Amniotic epithelial cell (primary cell): ENCODE measurements at places on chromosomes 5 and 9.

- DNase-seq = no peak
Measured at GRCh38 chr9:124770359-124771020, 621 bp downstream of the NR6A1 start.

- DNase-seq = peak; percentile 77
Measured at GRCh38 chr9:693201-694091, 148.1 kb upstream of the DMRT1 start.

DNA sequence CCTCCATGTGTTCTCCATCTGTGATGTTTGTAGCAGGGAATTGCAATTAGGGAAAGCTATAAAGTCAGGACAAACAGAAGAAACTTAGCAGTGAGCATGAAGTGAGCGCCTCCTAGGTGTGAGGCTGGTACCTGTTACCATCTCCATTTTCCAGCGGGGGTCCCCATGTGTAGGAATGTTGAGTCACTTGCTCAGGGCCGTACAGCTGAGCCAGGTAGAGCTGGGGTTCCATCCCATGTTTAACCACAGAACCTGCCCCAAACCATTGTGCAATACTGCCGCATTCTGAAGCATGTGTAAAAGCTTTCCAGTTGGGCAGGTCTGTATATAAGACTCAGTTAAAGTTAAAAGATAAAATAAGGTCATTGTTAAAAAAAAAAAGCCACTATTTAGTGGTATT is 62.7 kb downstream of the NDFIP1 start:
- DNase-seq = no peak

- peak; percentile 16 for DNase-seq
Measured at GRCh38 chr5:129905473-129906176, 1.4 kb downstream of the CHSY3 start.

DNA sequence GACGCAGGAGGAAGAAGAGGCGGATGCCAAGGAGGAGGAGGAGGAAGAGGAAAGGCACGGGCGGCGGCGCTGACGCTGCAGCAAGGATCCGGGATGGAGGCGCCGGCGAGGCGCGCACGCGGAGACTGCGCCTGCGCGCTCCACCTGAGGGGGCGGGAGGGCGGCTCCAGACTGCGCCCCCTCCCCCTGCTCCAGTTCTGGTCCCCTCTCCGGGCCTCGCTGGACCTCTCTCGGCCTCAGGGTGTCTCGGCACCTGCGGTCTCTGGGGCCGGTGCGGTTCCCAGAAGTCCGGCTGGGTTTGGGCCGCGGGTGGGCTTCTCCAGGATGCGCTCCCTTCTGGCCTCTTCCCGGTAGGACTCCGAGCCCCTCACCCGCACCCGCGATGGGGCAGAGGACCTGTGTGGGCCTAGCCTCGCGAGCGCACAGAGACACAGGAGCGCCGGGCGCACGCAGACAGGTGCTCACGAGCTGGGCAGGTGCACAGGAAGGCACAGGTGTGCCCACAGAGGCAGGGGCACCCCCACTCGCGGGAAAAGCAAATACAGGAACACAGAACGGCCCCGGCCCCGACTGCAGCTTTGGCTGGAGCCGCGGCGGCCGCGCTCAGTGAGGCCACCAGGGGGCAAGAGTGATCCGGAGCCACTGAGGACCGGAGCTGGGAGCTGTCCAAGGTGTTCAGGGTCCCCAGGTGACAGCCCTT is at the start of gene NPDC1:
TSS of gene NPDC1 (minus strand) at position 90 of the 700 bp plus-strand sequence. CDS start 188 bp downstream, outside the sequence.
- peak; percentile 56 for DNase-seq

DNA sequence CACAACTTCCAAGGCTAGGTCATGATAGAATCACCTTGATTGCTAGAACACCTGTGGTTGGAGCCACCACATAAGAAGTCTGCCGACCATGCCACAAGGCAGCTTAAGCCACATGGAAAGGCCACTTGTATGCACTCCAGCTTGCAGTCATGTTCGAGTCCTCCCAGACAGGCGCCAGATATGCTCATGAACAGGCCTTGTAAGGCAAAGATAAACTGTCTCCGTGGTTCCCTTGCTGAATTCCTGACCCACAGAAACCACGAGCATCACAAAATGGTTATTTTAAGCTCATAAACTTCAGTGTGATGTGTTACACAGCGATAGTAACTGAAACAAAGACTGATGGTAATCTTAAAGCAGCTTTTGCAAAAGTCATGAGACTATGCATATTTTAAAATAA is 188.4 kb upstream of the DAPK1 start:
- DNase-seq = peak; percentile 80

DNA sequence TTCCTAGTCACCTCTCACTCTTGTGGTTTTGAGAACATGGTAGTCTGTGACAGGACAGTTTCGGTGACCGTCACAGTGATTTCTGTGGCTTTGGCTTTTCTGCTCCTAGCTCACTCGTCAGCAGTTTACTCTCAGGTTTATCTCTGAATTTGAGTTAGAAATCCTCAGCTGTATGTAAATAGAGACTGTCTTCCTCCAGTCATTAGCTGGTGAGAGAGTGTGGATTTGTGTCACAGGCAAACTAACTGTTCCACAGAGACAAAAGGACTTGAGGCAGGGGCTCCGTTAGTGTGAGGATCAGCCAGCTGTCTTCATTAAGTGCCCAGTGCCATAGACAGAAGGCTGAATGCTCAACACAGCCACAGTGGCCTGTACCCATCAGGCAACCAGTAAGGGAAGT is 131.4 kb downstream of the CD180 start:
- no peak for DNase-seq

- DNase-seq = peak; percentile 84
Measured at GRCh38 chr5:132428484-132429462, 59.3 kb downstream of the SLC22A5 start.

DNA sequence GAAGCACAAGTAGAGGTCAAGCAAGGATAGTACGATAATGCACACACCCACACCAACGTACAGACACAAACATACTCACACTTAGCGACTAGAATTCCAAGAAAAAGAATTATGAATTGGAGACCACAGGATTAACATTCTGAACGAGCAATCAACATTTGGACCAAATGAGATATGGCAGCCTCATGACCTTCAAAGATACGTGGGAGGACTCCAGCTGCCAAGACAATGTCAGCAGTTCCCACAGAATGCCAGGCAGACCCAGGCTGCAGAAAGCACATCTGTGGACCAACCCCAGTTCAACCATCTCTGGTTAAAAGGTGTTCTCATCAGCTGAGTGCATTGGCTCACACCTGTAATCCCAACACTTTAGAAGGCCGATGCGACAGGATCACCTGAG is 187.6 kb upstream of the GRAMD2B start:
- peak; percentile 9 for DNase-seq

- no peak for DNase-seq
Measured at GRCh38 chr5:157592594-157592993, 17.0 kb upstream of the ADAM19 start.

DNA sequence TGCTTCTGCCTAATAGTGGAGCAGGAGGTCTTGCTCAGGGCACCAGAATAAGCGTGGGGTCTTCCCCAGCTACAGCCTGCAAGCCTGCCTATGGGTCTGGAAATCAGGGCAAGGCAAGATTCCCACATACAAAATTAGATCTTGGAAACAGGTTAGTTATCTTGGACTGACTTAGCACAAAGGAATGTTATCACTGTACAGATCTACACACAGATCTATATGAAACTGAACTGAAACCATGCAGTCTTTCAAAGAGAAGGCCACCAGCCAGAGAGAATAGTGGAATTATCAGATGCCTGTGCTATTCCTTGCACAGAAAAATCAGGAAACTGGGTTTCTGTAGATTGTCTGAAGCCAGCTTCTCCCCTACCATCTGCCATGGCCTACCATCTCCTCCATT is 585.7 kb downstream of the ACTL7B start:
- DNase-seq = peak; percentile 35

DNA sequence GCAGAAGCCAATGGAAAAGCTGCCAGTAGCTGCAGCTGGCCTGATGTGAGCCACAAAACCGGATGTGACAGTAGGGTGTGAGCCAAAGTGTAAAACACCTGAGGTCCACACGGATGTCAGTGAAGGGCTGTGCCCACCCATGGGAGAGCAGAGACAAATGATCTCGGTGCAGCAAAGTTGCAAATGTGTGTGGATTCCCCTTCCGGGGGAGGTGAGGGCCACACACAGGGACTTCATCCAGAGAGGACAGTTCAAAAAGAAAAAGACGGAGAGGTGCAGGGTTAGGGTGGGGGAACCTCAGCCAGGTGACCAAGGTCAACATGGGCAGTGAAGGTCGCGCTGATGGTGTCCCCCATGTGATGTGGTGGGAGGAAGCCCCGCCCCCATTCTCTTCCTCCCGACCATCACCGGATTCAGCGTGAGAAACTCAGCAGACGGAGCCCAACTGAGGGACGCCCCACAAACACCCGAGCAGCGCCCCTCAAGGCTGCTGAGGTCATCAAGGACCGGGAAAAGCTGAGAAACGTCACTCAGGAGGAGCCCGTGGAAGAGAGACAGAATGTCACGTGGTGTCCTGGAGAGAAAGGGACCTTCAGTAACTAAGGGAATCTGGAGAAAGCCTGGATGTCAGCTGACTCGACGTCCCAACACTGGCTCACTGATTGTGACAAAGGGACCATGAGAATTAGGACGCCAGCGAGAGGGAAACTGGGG is 11.4 kb upstream of the PTGDS start:
- DNase-seq = no peak

DNA sequence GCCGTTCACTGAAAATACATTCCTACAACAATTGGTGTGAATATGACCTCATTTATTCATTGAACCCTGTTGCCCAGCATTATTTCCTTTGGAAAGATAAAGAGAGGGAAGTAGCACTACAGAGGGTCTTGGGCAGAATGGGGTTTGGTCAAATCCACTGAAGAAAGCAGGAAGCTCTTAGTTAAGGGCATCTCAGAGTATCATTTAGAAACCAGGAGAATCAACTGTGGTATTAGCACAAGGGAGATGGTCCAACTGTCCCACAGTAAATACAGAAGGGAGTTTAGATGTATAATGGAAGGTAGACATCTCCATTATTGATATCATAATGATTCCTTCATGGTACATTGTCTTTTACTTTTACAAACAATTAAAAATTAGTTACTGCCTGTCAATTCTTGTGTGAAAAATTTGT is 47.1 kb downstream of the LIX1 start:
- no peak for DNase-seq

GRCh38 chr9:105307591-105308130 is 63.2 kb downstream of the SLC44A1 start:
- DNase-seq = peak; percentile 27

DNA sequence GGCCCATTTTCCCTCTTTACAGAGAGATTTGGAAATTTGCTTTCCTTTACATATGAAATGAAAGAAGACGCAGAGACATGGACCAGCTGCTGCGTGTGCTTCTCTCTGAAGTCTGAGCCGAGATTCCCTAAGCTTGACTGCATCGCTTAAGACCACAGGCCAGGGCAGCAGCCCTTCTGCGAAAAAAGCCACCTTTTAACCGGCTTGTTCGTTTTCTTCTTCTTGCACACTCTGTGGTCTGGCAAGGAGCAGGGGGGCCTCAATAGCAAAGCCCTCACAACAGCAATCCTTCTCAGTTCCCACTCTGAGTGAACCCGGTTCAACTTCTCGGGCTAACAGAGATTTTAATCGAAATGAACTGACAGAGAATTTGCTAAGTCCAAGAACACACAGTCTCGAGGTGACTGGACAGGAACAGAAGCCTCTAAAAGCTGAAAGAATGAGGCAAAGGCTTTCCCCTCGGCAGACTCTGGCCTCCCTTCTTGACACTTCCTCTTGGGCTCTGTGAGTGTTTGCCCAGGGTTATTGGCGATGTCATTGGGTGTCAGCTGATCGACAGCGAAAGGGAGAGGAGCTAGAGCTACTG is 512.9 kb upstream of the KLF4 start:
- peak; percentile 10 for DNase-seq

GRCh38 chr5:82050955-82051354 is 79.1 kb downstream of the ATG10 start:
- no peak for DNase-seq

GRCh38 chr9:15155323-15155722 is 151.7 kb downstream of the TTC39B start:
- DNase-seq = no peak

GRCh38 chr9:127903557-127904475 is 4.4 kb upstream of the ST6GALNAC6 start:
- DNase-seq = no peak

GRCh38 chr5:5437227-5438172 is 15.0 kb downstream of the ICE1 start:
- DNase-seq = no peak

GRCh38 chr5:116299746-116300640 is 215.2 kb downstream of the COMMD10 start:
- DNase-seq = peak; percentile 91

DNA sequence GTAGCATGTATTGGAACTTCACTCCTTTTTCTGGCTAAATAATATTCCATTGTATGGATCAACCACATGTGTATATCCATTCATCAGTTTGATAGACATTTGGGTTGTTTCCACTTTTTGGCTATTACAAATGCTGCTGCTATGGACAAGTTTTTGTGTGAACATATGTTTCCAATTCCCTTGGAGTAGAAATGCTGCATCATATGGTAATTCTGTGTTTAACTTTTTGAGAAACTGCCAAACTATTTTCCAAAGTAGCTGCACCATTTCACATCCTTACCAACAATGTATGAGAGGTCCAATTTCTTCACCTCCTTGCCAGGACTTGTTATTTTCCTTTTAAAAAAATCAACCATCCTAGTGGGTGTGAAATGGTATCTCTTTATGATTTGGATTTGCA is 8.4 kb downstream of the FRRS1L start:
- DNase-seq = no peak

DNA sequence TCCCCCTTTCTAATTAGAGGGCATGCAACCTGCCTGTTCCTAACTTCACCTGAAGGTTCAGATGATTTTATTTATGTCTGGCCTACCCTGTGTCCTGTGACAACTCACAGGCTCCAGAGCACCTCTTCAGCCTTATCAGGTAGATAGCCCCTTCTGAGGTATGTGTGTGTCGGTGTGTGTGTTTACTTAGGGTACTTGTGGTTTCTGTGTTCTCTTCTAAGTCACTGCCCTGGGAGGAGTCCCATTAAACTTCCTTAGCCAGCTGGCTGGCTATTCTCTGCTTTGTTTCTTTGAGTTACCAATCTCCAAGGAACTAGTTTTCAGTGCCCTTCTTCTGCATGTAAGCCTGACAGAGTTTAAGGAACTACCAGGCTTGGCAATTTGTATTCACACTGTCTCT is 74.9 kb downstream of the UNC13B start:
- no peak for DNase-seq

DNA sequence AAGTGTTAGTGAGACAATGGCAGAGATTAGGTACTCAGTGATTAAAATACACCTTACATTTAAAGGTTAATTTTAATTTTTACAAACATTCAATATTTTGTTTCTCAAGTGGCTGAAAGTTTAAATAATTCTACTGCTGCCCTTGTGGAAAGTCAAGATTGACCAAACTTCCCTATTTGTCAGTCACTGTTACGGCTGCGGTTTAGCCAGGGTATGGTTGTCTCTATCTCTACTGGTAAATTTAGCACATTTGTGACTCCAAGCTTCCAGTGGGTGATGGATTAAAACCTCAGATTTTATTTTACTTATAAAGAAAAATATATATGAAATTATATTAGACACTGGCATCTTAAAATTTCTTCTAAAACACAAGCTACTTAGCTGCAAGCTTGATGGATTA is 368.4 kb downstream of the CDH18 start:
- DNase-seq = no peak

- DNase-seq = no peak
Measured at GRCh38 chr5:149792540-149793255, 62.6 kb downstream of the PPARGC1B start.

GRCh38 chr9:133539991-133540697 is 5.6 kb downstream of the ADAMTSL2 start:
- DNase-seq = no peak
